Stimulated activated CD4-positive, alpha-beta T cell treated with anti-CD3 and anti-CD28 coated beads, Interleukin-2, amount 100 ng/mL, for 4 hours (primary cell): ENCODE measurements at places on chromosomes 1 and 21.

DNA sequence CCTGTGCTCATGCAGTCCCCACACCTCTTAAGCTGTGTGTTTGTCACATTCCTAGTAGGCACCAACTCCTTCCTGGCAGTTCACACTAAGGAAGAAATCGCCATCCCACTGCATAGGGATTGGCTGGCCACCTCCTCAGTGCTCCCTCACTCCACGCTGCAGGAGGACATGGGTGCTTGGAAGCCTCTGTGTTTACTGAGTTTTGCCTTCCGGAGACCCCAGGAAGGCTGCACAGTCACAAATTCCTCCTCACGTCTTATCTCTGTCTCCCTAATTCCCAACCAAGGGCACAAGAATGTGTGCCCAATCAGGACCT is 93.8 kb upstream of the GALNT2 start:
- no peak for DNase-seq

DNA sequence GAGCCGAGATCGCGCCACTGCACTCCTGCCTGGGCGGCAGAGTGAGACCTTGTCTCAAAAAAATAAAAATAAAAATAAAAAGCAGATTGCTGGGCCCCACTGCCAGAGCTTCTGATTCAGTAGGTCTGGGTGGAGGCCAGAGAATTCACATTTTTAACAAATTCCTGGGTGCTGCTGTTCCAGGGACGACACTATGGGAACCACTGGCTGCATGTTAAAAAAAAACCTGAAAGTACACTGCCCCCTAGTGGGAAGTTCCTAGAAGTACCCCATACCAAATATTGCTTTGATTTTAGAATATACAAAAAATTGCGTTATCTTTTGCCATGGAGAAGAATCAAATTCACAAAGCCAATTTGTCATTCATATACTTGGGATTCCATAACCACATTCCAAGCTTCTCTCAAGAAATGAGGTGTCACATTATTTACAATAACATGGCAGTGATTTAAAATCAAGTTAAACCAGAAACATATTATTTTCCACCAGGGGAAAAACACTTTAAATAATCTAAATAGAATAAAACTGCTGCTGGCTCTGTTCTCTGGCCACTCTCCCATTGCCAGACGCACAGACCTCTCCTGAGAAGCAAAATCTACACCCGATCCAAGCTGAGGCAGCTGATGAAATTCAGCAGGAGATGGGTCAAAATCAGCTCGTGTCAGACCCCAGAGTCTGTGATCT is 27.4 kb downstream of the SYF2 start:
- DNase-seq = no peak

GRCh38 chr1:165899461-165899941 is 72.1 kb downstream of the UCK2 start:
- no peak for DNase-seq

- no peak for DNase-seq
Measured at GRCh38 chr21:38272215-38272614, 15.4 kb downstream of the KCNJ15 start.

DNA sequence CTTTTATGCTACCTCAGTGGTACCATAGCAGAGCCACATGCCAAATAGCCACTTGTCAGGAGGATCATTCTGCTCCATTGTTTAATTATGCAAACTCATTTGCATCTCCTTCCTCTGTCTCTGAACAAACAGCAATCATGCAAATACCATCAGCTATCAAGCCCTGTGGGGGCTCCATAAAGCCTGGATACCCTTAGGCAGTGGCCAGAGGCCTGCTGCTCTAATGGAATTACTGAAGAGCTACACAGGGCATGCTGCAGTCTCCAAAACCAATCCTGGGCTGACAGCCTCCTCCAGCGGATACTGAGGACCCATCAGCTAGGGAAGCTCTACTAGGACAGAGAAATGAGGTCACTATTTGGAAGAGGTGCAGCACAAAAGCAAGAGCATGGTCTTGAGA is 376.3 kb downstream of the KCNH1 start:
- DNase-seq = no peak

GRCh38 chr1:17612831-17613230 is 73.3 kb downstream of the ARHGEF10L start:
- DNase-seq = no peak

DNA sequence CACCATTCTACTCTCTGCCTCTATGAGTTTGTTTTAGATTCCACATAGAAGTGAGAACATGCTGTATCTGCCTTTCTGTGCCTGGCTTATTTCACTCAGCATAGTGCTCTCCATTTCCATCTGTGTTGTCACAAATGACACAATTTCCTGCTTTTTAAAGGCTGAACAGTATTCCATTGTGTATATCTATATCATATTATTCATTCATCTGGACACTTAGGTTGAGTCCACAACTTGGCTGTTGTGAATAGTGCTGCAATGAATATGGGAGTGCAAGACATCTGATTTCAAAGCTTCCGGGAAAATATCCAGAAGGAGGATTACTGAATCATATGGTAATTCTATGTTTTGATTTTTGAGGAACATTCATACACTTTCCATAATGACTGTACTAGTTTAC is 20.1 kb upstream of the DONSON start:
- no peak for DNase-seq

GRCh38 chr1:153794624-153795329 is 19.6 kb downstream of the SLC27A3 start:
- no peak for DNase-seq

- no peak for DNase-seq
Measured at GRCh38 chr21:35491114-35491513, 442.0 kb upstream of the RUNX1 start.

DNA sequence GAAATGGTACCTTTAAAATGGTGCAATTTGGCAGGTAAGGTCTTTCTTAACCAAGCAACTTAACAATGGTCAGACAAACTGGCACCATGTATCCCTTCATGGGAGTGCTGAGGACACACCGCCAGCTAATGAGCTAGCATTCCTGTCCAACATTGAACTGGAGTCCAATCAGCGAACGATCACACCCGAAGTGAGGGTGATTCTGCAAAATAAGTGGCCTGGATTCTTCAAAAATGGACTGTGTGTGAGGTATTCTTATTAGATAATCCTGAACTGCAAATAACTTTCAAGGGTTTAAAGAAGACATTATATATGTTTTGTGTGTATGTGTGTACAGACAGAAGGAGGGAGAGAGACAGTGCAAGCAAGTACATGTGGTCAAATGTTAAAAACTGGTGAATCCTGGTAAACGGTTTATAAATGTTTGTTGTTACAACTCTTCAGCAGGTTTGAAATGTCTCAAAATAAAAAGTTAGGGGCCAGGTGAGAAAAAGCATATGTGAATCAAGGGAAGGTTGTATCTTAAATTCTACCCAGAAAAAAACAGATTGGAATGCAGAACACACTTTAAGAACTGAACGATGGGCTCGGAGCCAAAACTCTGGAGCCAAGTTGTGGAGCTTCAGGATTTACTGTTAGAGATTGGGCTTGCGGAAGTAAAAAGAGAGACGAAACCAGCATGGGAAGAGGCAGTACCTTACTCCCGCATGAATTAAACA is 20.9 kb downstream of the GADD45A start:
- no peak for DNase-seq

DNA sequence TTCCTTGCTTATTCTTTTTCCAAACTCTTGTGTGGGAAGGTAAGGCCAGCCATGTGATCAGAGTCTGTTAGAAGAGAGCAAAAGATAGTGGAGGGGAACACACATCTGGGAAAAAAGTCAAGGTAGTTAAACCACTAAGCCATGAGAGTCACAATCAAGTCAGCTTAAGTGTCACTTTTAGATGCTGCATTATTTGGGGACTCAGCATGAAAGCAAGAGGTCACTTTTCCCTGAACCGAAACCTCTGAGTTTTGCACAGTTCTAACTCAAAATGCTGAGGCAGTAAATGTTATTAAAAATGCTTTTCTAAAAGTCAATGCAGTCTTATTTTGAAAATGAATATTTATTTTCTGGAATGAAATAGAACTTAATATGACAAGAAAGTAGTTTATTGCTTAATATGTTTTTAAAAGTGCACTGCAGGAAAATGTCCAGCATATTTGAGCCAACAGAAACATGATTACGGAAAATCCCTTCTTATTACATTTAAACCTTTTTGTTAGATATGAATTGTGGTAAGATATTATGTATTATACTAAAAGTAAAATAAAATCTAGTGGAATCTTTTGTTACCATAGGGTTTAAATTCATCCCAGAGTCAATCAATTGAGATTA is 69.3 kb downstream of the RBM11 start:
- DNase-seq = no peak

DNA sequence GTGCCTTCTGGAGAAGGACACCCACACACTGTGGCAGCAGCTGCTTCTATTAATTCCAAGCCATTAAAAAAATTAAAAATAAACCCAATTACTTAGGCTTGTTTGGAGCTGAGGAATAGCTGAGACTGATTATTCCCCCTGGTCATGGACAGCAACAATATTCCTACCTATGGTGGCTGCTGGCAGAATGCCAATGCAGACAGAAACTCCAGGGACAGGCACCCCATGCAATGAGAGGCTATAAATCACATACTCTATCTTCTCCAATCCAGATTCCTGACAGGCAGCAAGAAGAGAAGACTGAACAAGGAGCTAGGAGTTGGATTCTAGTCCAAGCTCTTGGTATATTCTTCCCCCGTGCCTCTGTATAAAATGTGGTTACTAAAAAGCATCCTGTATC is 275.4 kb upstream of the BEND5 start:
- no peak for DNase-seq

- DNase-seq = no peak
Measured at GRCh38 chr21:44837537-44837936, 19.7 kb upstream of the SUMO3 start.

DNA sequence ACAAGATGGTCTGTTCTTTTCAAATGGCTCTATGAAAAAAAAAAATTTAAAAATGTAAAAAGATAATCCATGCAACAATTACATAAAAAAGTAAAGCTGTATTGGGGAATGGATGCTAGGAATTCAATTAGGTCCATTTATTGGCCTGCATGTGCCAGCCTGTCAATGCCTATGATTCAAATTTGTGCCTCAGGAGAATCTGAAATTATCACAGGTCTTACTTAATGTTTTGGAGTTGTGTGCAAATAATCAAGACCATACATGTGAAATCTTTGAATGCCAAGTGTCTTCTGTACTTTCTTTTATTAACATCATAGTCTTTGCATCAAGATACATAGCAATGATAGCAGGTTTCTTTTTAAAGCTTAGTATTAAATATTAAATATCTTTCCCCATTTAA is 13.5 kb upstream of the KLHL12 start:
- DNase-seq = no peak

GRCh38 chr1:3814065-3814464 is 17.8 kb upstream of the LRRC47 start:
- no peak for DNase-seq

DNA sequence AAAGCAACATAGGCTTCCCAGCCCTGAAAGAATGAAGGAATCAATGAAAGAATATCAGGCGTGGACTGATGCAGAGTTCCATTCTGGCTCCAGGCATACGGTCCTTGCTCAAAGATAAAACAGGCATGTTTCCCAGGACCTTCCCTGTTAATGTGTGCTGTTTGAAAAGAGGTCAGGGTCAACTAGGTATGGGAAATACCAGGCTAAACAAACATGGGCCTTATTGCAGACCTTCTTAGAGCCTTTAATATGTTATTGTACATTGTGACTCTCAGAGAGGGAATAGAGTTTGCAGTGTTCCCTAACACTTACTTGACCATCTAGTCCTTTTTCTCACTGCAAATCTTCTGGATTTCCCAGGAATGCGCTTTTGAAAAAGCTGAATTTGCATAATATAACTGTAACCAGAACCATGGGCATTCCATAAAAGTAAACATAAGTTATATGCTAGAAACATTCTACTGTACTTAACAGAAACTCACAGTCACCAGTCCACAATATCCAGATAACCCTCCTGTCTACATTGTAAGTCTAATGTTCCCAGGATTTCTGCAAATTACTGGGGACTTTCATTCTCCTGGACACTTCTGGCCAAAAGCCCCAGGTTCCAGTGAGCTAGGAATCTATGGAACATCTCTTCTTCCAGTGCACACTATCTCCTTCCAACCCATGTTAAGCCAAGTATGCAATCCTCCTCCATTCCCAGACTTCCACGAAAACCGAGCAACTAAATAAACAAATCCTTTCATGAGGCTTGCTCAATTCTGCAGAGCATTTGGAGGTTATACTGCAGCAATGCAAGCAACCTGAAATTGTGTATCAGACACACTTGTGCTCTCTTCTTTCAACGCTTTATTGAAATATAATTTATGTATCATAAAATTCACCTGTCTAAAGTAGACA is 486.6 kb downstream of the SETD4 start:
- DNase-seq = no peak

- no peak for DNase-seq
Measured at GRCh38 chr1:232551386-232551785, 78.5 kb downstream of the SIPA1L2 start.

- DNase-seq = peak; percentile 83
Measured at GRCh38 chr1:9129266-9130041, 552 bp upstream of the GPR157 start.

GRCh38 chr1:160709715-160710114 is 1.9 kb downstream of the CD48 start:
- no peak for DNase-seq

DNA sequence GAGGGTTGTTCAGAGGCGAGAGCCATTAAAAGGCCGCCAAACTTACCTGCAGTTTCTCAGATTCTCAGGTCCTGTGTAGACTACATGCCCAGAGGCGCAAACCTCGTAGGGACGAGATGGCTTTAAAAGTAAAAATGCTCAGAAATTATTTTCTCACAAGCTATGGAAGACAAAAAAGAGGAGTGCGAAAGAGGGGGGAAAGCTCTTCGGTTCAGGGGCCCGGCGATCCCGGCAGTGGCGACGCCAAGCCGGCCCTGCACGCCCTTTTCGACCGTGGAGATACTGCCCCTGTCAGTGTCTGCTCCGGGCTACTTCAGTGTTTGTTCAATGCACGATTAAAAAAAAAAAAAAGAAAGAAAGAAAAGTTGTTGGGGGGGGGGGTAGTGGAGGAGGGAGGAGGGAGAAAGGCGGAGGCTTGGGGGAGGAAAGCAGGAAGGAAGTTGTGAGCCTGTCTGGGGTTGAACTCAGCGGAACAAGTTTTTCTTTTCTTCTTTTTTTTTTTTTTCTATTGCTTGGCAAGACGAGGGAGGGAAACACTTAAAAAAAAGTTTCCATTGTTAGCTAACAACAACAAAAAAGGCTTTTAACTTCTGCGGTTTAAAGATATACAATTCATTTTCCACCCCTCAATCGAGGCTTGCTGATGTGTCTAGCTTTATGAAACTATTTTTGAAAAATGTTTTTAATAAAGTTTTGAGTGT is at the start of gene ITPKB:
TSS of gene ITPKB (minus strand) at position 288 of the 701 bp plus-strand sequence. CDS start 1,824 bp downstream, outside the sequence.
- DNase-seq = peak; percentile 57

GRCh38 chr1:7852804-7853683 is at the start of gene UTS2:
Gene UTS2 (minus strand): TSS chr1:7853065. CDS start chr1:7853003, 62 bp downstream.
- no peak for DNase-seq

GRCh38 chr1:1399872-1400575 is 889 bp upstream of the CCNL2 start:
- DNase-seq = no peak

DNA sequence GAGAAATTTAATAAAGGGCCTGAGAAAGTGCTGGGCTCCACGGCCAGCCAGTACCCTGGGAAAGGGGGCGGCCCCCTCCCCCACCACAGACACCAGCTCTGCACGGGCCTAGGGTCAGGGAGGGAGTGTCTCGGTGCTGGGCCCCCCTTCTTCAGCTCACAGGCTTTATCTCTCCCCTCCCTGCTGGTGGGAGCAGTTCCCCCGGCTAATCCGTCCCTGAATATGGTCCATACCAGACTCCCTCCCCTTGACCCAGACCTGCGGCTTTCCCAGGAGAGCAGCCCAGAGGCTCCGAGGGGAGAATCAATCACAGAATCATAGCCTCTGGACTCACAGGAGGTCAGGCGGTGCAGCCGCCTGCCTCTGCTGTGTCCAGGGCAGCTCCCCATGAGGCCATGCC is 26.0 kb upstream of the RSPO1 start:
- DNase-seq = no peak
